ENCODE measurements at places on chromosomes 3 and 15. TPM values are rescaled to one million over a fixed set of nuclear protein-coding genes. Genes with fewer than 3 reads are reported as not detected.

- no peak for ATAC-seq
These were observed 71.9 kb downstream of the CMTM8 start for GRCh38 chr3:32310336-32310735.

DNA sequence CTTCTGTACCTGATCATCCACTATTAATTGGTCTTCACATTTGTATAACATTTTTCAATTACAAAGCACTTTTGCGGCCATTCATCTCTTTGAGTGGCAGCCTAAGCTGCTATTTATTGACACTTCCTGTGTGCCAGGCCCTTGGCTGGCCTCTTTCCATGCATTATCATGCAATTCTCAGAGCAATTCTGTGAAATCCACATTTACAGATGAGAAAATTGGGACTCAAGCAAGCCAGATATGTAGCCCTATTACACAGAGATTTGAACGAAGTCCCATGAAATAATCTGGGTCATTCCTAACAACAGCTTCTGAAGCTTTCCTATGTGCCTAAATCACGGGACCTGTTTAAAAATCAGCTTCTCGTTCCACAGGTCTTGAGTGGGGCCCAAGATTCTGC is 17.4 kb downstream of the SLC6A1 start:
- ATAC-seq, result no peak

DNA sequence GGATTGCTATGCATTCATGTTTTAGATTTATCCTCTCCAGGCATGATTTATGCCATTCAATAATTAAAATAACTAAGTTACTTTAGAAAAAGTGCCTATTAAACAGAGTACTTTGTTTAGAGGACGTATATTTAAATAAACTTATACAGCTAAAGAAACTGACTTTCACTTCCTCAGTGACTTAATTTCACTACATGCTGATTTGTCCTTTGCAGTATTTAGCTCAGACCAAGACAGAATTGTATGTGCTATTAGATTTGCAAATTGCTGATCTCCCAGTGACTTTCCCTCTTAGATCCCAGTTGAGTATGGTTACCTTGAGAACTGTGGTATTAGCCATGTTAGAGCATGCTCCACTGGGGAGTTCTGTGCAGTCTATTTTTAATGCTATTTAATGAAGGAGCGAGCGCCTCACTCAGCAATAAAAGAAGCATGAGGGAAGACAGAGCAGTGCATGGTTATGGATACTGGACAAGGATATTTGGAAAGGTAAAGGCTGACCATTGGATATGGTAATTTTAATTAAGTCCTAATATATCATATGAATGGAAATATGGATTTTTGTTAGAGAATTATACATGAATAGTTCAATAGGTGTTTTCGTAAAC is 2.7 kb downstream of the ARPP21 start:
- ATAC-seq, result no peak

Gene CCR5
- total RNA-seq, result 0.28 TPM
